ENCODE measurements at places on chromosomes 3 and 15.

DNA sequence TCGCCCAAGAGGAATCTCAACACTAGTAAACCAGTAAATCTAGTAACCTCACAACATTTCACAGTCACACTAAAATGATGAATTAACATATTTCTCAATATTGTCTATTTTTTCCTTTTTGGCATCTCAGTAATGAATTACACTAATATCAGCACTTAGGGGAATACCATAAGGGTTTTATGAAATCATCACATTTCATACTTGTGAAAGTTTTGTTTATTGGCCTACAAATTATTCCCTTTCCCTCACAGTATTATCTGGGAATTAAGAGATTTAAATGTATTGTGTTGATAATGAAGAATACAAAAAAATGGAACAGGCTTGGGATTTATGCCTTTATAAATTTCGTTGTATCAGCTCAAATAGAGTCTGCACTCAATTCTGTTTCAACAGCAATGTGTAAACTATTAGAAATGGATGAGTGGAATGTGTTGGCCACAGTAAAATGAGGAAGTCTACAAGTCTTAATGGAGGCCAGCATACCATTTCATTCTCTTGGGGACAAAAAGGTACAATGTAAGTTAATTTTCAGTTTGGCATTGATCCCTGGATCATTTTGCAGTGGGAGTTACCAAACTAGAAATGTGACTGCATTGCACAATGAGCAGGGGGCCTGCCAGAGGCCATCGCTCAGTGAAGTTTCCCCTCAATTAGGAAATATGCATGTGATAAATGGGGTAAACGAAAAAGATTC, 195.4 kb downstream of the FMN1 start:
- no peak for DNase-seq

GRCh38 chr3:185976100-185976499, 38.3 kb upstream of the TRA2B start:
- no peak for DNase-seq

GRCh38 chr3:52364322-52365035, 48.4 kb downstream of the DNAH1 start:
- DNase-seq = no peak

GRCh38 chr3:175818811-175819464, 959.8 kb downstream of the NAALADL2 start:
- no peak for DNase-seq

GRCh38 chr3:109413049-109413448, 75.7 kb upstream of the DPPA4 start:
- DNase-seq = no peak

DNA sequence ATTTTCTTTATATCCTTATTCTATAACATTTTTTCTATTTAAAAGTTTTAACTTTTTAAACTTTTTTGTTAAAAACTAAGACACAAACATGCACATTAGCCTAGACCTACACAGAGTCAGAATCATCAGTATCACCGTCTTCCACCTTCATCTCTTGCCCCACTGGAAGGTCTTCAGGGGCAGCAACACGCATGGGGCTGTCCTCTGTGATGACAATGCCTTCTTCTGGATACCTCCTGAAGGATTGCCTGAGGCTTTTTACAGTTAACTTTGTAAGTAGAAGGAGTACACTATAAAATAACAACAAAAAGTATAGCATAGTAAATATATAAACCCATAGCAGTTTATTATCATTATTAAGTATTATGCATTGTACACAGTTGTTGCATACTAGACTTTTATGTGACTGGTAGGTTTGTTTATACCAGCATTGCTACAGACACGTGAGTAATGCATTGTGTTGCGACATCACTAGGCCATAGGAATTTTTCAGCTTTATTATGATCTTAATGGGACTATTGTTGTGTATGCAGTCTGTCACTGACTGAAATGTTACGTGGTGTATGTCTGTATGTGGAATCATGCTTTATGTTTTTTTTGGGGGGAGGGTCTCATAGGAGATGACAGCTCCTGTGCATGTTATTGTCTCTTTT, 18.2 kb downstream of the ATP1B3 start:
- DNase-seq = peak; percentile 57

DNA sequence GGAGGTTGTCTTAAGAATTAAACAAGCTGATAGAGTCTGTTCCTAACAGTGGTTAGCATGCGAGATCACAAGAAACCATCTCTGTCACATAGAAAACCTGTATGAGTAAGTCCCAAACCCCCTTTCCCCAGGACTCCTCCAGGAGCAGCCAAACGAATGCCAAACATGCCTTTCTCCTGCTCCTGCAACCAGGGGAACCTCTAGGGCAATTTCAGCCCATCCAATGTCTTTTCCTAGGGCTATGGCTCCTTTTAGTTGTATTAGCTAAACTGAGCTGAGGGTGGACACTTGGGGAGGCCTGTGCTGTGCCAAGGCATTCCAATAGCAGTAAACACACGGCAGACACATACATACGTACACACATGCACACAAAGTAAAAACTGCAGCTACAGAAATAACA, 36.5 kb upstream of the TIMP4 start:
- peak; percentile 13 for DNase-seq

GRCh38 chr3:12170207-12170606, 11.5 kb upstream of the TIMP4 start:
- peak; percentile 43 for DNase-seq

DNA sequence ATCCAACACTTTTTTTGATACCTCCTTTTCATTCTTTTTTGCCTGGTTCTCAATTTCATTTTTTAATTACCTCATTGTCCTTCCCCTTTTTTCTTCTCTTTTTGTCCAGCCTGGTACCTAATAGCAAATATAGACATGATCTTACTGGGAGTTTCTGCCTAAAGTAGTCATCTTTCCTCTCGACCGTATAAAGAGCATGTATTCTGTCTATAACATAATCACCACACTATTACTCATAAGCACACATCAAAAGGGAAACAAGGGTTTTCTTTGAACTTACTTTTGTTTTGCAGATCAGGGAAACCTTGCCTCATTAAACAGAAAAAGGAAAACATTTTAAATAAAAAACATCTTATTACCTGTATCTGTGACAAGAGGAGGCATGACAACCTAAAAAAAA, 33.0 kb downstream of the FAM98B start:
- peak; percentile 5 for DNase-seq

Measured in astrocyte of the spinal cord (primary cell).